ENCODE measurements at places on chromosomes 3 and 15.

DNA sequence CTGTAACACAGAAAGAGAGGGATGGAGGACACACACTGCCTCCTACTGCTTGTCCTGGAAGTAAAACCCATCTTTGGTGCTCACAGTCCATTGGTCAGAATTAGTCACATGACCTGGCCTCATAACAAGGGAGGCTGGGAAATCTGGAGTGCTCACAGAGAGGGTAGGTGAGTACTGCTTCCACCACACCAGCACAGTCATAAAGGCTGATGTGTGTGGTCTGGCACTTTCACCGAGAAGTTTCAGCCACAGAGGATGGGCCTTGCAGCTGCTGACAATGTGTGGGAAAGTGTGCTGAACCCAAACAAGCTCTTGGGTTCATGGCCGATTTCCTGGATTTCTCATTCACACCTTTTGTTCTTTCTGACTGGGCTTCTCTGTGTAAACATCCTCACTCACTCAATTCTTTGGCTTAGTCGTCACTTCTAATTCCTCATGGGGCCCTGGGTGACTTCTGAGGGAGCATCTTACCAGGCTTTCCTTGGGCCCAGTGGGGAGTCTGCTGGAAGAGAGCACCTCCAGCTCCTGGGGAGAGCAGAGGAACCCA, 100.7 kb downstream of the ASB7 start:
- DNase-seq = no peak

DNA sequence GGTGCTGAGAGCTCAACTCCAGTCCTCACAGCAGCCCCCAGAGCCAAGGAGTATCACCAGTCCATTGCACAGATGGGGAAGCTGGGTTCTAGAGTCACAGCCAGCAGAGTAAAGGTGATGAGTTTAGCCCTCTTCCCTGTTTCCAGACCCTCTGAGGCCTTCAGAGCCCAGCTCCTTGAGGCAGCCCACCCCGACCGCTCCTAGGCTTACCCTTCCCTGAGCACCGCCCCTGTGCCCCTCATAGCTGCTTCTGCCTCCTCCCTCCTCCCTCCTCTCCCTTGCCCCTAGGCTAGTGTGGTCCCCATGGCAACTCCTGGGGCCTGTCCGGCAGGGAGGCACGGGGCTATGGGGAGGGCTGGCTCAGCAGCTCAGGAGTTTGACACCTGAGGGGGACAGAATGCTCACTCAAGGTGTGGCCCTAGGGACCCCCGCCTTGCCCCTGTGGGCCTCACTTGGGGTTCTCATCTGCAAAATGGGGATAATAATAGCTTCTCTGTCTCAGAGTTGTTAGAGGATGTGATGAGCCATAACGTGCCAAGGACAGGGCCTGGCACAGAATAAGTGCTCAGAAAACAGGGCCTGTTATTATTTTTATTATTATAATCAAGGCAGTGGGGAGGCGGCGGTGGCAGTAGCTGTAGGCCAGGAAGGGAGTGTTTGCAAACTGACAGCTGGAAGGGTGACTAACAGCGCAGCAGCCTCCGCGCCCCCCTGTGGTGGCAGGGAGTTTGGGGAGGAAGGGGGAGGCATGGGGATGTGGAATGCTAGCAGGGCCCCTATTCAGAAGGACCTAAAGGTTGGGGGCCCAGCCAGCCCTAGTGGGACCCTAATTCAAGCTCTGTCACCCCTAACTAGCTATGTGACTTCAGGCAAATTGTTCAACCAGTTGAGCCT, 11.5 kb downstream of the CSK start:
- no peak for DNase-seq

DNA sequence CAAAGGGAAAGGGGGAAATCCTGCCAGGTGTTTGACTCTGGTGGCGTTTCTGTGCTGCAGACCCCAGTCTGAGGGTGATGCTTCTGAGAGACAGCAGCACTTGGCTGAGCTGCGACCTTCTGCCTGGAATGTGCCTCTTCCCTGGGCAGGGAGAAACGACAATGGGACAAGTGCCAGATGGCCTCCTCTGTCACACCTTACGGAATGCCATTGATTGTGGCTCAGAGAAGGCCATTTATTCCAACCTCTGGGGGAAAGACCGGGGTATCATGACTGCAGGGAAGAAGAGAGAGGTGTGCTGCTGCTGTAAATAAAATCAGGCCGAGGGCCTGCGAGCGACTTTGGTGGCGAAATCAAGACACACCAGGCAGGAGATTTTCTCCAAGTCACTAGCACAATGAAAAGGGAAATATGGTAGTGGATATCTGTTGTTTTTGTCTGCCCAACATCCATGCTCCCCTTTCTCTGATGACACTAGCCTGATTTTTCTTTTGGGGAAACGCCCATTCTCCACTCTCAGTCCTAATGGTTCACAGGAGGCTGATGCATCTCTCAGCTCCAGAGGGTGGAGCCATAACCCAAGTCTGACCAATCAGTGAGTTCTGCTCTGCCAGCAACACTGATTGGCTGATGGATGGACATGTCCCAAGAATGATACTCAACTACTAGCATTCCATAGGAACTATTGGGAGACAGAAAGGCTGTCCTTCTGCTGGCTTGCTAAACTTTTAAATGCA, 336.1 kb downstream of the FOXP1 start:
- no peak for DNase-seq

DNA sequence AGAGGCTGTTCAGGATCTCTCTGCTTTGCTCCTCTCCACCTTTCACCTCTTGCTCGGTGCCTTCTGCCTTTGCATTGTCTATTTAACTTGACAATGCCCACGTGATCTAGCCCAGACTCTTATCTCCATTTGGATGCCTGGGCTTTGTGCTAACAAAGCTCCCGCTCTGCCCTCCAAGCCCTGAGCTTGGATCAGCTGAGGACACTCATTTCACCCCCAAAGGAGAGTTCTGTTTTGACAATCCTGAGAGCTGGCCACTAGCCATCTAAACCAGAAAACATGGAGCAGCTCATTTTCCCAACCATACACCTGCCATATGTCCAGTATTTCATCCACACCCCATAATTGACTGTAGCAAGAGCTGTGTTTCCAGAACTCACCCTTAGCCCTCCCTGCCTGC, 12.8 kb downstream of the GPR176 start:
- DNase-seq = no peak

DNA sequence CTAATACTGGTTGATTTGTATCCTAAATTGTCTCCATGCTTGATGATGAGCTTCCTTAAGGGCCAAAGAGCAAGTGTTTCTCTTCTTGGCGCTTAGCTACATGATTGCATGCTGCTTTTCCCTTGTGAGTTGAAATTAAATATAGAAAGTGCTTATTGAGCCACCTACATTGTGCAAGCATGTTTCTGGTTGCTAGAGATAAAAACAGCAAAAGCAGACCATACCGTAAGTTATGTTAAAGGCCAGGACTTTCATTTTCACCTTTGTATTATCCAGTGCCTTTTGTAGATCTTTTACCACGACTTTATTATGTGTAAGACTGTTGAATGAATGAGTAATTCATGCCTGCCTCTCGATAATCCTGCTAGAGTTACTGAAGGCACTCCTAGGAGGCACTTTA, 41.9 kb upstream of the CCNB2 start:
- no peak for DNase-seq

- DNase-seq = peak; percentile 92
These were observed 14.4 kb downstream of the RNU5B-1 start for GRCh38 chr15:65318870-65319356.

DNA sequence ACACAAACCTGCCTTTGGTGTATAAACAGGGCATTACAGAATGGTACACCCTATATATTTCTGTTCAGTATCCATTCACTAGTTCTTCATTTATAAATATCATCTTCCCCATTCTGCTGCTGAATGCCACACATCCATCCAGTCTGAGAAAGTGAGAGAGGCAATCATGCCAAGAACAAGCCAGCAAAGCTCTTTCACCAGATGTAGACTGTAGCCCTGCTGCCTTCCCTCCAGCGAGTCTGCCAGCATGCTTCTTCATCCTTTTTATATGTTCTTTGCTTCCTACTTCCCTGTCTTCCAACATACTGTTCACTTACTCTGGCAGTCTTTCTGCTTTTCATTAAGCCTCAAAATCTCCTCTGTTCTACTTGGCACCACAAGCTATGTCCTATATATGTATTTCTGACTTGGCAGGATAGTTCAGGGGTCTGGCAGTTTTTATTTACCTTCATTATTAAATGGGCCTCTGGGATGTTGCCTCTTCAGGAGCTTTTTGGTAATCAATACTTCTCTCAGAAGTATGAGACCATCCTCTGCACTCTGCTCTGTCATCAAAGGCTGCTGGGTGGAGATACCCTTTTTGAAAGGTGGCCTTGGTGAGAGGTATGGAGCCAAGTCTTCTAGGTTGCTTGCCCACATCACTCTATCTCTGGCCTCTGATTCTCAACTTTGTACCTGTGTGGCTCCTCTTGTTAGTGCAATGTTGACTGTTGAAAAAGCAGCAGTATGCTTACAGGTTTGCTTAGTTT, 48.6 kb downstream of the CHP1 start:
- DNase-seq = no peak

DNA sequence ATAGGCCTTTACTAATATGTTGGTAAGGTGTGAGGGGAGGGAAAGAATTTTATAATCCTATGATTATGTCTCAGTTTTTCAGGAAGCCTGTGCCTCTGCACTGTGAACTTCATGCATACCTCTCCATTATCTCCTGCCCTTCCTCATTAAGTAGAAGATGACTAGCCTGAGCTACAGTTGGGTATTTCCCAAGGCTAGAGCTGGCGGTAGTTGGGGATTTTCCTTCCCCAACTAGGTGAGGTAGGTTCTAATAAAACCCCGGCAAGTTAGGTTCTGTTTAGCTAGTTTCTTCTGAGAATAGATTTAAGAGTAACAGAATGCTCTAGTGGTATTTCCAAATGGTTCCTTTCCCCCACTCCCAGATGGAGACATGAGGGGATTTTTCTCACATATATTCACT, 414.5 kb downstream of the GRM7 start:
- DNase-seq = no peak

DNA sequence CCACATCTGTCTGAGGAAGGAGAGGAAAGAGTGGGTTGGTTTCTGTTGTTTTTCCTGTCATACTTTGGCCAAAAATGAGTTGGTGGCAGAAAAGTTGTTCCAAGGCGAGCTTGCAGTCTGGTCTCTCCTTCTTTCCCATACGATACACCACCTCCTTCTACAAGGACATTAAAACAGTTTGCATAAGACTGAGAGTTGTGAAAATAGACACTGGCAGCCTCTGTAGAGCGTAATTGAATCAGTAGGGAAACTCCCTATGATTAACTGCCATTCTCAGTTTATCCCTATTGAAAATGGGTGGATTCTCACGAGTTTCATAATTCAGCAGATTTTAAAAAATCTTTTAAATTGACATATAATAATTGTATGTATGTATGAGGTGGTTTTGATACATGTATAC, 3.7 kb upstream of the LSG1 start:
- no peak for DNase-seq
